Bone marrow (tissue), 2 donors: ENCODE measurements at places on chromosomes 16 and 17.
A peak's percentile ranks its signal among the peaks of the same experiment; 100 is the strongest.

GRCh38 chr16:10571354-10571753 lies 9.0 kb downstream of the EMP2 start:
- no peak for DNase-seq

- DNase-seq: no peak
Observed at GRCh38 chr16:68373528-68374245, 62.9 kb downstream of the PRMT7 start.

DNA sequence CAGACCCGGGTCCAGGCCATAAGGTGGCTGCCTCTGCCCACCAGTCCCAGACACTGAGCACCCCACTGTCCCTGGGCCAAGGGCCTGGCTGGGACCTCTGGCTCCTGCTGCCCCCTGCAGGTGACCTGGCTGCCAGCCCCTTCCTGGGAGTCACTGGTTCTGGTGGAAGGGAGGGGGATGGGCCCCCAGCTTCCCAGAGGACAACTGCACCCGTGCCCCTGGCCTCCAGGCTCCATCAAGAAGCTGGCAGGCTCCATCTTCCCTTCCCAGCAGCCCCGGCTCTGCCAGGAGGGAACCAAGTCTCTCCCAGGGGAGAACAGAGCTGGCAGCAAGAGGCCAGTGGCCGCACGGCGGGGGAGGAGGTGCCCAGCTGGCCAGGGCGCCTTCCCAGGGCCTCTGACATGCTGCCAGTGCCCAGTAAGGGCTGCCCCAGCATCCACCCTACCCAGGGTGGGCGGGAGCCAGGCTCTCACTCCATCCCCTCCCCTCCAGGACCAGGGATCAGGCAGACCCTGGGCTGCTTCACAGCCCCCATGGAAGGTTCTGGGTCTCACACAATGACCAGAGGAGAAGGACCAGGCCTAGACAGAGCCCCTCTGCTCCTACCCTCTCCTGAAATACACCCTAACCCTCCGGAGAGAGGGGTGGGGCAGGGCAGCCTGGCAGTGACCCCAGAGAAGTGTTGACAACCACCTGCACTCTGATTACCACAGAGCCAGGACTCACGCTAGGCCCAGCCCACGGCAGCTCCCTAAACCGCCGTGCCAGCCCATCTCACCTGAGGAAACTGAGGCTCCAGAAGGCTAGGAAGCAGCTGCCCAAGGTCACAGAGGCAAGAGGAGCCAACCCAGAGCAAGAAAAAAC lies 3.6 kb downstream of the CLUH start:
- no peak for DNase-seq

DNA sequence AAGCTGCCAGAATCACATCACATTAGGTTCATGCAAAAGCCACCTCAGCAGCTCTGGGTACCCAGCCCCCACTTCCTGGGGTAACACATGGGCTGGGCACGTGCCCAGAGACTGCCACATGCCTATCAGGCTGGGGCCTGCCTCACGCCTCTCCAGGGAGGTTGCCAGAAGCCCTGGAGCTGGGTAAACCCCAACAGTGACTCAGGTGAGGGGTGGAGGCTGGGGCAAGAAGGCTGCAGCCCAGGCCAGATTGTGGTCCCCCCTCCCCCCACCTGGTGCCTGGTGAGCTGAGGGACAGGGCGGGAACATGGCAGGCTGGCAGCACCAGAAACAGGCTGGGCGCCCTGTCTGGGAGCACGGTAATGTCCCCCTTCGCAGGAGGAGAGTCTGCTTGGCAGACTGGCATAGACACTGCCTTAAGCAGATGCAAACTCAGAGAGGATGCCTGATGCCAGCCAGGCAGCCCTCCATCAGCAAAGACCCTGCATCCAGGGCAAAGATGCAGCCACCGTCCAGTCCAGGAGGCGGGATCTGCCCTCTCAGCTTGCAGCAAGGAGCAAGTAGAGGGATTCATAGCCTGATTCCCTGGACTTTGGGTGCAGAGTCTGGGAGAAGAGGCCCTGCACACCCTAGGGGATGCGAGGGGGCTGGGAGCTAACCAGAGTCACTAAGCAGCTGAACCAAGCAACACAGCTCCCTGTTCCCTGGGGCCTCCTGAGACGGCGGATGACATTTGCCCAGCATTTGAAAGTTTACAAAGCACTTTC lies 28.8 kb downstream of the NGFR start:
- DNase-seq: no peak

GRCh38 chr16:74888888-74889287 lies 96.0 kb downstream of the WDR59 start:
- DNase-seq: no peak

DNA sequence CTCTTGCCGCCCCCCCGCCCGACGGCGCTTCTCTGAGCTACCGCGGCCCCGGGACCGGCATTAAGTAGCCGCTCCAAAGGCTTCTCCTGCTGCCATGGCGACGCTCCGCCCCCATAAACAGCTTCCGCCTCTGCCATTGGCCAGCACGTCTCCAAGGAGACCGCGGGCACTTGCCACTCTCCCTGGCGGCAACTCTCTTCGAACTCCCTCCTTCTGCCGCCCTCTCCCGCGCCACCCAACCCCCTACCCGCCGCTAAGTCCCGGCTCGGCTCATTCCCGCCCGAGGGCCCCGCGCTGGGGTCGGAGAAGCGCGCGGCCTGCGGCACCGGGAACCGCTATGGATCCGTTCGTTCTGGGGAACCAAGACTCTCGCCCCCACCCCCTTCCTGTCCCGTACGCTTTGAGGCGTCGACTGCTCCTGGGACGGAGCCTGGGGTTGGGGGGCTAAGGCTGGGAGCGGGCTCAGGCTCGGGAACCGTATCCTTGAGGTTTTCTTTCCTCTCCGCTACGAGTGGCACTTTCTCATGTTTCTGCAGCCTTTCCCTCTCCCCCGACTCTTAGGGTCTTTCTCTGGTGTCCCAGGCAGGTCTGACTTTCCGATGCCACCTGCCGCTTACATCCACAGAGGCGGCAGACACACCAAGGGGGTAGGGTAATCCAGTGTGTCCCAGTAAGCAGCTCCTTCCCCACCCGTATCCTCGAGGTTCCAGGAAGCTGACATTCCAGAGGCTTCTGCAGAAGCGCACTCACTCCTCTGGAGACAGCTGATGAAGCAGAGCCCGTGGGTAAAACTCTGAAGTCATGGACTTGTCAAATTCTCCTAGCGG lies at the start of gene FOXJ1:
Gene FOXJ1, minus strand, starts transcription at position 34 of the 827 bp plus-strand sequence. CDS start 850 bp downstream, outside the sequence.
- peak; percentile 85 for DNase-seq

- no peak for DNase-seq
Observed at GRCh38 chr16:69037373-69038160, 67.9 kb upstream of the HAS3 start.

DNA sequence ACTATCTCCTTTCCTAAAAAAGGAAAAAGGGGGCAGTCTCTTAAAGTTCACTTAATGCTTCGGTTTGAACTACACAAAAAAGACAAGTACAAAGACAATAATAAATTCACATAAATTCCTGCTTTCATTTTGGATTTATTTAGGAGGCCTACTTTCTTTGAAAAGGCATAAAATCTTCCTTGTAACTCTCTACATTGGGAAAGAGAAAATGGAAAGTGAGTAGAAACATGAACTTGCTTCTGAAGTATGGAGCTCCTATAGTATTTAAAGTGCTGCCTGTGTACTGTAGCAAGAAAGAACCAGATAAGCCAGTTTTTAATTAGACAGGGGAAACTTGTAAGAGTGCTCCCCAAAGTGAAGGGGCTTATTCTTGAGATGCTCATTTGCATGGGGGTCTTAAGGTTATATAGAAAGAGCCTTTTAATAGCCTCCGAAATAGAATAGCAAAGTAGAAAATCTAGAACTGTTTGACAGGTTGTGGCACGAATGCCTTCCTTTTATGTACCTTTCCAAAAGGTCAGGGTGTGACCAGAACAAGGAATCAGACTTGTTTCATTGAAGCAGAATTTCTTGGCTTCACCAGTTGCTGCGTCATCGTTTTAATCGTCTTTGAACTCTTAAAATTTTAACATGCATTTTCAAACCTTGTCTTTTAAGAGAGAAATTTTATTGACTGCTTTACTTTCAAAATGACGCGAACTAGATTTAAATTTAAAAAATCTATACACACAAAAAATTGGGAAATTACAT lies 12.9 kb downstream of the GAN start:
- DNase-seq: no peak

- DNase-seq: no peak
Observed at GRCh38 chr16:54862529-54862928, 68.1 kb upstream of the IRX5 start.

DNA sequence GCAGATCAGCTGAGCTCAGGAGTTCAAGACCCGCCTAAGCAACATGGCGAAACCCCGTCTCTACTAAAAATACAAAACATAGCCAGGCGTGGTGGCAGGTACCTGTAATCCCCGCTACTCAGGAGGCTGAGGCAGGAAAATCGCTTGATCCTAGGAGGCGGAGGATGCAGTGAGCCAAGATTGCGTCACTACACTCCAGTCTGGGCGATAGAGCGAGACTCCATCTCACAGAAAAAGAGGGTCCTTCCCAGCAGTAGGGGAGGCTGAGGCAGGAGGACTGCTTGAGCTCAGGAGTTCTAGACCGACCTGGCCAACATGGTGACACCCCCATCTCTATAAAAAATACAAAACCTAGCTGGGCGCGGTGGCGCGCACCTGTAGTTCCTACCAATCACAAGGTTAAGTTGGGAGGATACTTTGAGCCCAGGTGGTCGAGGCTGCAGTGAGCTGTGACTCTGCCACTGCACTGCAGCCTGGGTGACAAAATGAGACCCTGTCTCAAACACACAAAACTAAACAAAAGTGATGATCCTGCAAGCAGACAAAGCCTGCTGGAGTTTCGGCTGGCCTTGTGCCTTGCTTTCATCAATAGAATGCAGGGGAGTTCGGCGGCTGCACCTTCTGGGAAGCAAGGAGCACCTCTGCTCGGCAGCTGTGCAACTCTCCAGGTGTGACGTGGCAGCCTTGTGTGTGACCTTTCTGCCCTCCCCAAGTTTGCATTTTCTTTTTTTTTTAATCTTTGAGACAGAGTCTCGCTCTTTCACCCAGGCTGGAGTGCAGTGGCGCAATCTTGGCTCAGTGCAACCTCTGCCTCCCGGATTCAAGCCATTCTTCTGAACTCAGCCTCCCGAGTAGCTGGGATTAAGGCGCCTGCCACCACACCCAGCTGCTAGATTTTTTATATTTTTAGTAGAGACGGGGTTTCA lies 12.4 kb upstream of the YWHAE start:
- DNase-seq: no peak

- no peak for DNase-seq
Observed at GRCh38 chr17:40605306-40605705, 40.0 kb upstream of the CCR7 start.

GRCh38 chr17:147796-148740 lies 10.7 kb downstream of the SCGB1C2 start:
- DNase-seq: no peak

- DNase-seq: peak; percentile 24
Observed at GRCh38 chr17:82400830-82401229, 17.3 kb upstream of the HEXD start.
